Dorsolateral prefrontal cortex (tissue), 122 donors: ENCODE measurements at places on chromosomes 16 and 17. TPM values are rescaled to one million over a fixed set of nuclear protein-coding genes. Genes with fewer than 3 reads are reported as not detected.

Gene KRTAP2-2
- total RNA-seq: not detected

Gene ZNF207
- 166 TPM for total RNA-seq

Gene EVPLL
- not detected for total RNA-seq

Gene GNAO1
- total RNA-seq: 414 TPM

Gene FBXW10B
- 0.51 TPM for total RNA-seq

Gene C17orf50
- total RNA-seq: not detected

Gene PDIA2
- total RNA-seq: 37.7 TPM

Gene CES1
- 1.7 TPM for total RNA-seq

Gene AIPL1
- total RNA-seq: not detected

Gene SLC47A2
- 0.84 TPM for total RNA-seq

Gene OTOP2
- total RNA-seq: not detected

Gene NHERF2
- 88.3 TPM for total RNA-seq

Gene WDR59
- total RNA-seq: 112 TPM

Gene GDPD3
- 7.6 TPM for total RNA-seq

Gene GJD3
- not detected for total RNA-seq

Gene CXCL16
- total RNA-seq: 18.5 TPM

Gene LPO
- not detected for total RNA-seq

Gene ZNF385C
- total RNA-seq: 2.0 TPM

Gene MYCBPAP
- total RNA-seq: 4.7 TPM

Gene CRYBA1
- not detected for total RNA-seq

Gene EIF3CL
- 86.1 TPM for total RNA-seq

Gene SLC6A4
- 0.25 TPM for total RNA-seq

Gene TBC1D3K
- not detected for total RNA-seq

Gene BRIP1
- total RNA-seq: 1.3 TPM

Gene TBX4
- not detected for total RNA-seq

Gene FAHD1
- 28.6 TPM for total RNA-seq

Gene KIF2B
- total RNA-seq: not detected

Gene MT1F
- total RNA-seq: 67.9 TPM

Gene PKMYT1
- 8.9 TPM for total RNA-seq

Gene HBA1
- total RNA-seq: 90.8 TPM

Gene KSR1
- 69.0 TPM for total RNA-seq

Gene KRTAP4-1
- total RNA-seq: not detected

Gene CRHR1
- total RNA-seq: 30.0 TPM

Gene KRT222
- total RNA-seq: 32.6 TPM

Gene SDR42E1
- not detected for total RNA-seq

Gene CLDN6
- not detected for total RNA-seq

Gene JUP
- total RNA-seq: 25.7 TPM

Gene CCL11
- not detected for total RNA-seq

Gene ITGAX
- 10.2 TPM for total RNA-seq

Gene RSAD1
- 70.7 TPM for total RNA-seq

Gene MYH4
- not detected for total RNA-seq

Gene CTF1
- total RNA-seq: 3.0 TPM

Gene CES3
- total RNA-seq: 4.0 TPM

Gene CCL23
- total RNA-seq: not detected

Gene DOC2A
- total RNA-seq: 69.9 TPM

Gene NFATC2IP
- total RNA-seq: 38.5 TPM

Gene GFAP
- 6,714 TPM for total RNA-seq

Gene MRC2
- 9.2 TPM for total RNA-seq

Gene C16orf92
- not detected for total RNA-seq

Gene MFAP4
- total RNA-seq: 3.2 TPM

Gene C1QTNF1
- 18.1 TPM for total RNA-seq

Gene ITGAD
- 0.59 TPM for total RNA-seq

Gene FOXC2
- total RNA-seq: 1.2 TPM

Gene GINS3
- 4.2 TPM for total RNA-seq
